ENCODE measurements at places on chromosomes 4 and X.

DNA sequence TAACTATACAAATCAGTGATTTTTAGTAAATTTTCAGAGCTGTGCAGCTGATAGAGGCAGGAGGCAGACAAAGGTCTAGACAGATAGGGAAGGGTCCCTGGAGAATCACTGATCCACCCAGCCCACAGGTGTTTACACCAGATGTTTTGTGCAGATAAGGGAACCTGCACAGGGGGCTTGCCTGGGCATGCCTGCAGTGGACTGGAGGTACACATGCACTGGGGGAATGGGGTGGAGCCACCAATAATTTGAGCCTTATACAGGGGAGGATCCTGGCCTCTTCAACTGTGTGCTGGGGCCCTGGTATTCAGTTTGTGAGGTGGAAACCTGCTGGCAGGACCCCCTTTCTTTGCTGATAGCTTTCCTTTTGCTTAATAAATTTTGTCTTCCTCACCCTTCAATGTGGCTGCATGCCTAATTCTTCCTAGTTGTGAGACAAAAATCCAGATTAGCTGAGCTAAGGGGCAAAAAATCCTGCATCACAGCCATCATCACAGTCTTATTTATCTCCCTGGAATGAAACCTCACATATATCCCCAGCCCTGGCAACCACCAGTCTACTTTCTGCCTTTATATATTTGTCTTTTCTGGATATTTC lies 102.8 kb downstream of the KDM6A start:
- no peak for DNase-seq

GRCh38 chr4:141560056-141560455 lies 76.3 kb upstream of the IL15 start:
- DNase-seq: no peak

- DNase-seq: no peak
These were observed 682.3 kb upstream of the GRID2 start for GRCh38 chr4:91621446-91621845.

GRCh38 chr4:122889726-122890125 lies 32.7 kb downstream of the NUDT6 start:
- no peak for DNase-seq

GRCh38 chr4:85372966-85373365 lies 102.0 kb upstream of the ARHGAP24 start:
- DNase-seq: no peak

GRCh38 chr4:25590171-25590570 lies 65.5 kb upstream of the SLC34A2 start:
- DNase-seq: no peak

GRCh38 chr4:155582971-155583437 lies 83.6 kb upstream of the GUCY1A1 start:
- DNase-seq: no peak

DNA sequence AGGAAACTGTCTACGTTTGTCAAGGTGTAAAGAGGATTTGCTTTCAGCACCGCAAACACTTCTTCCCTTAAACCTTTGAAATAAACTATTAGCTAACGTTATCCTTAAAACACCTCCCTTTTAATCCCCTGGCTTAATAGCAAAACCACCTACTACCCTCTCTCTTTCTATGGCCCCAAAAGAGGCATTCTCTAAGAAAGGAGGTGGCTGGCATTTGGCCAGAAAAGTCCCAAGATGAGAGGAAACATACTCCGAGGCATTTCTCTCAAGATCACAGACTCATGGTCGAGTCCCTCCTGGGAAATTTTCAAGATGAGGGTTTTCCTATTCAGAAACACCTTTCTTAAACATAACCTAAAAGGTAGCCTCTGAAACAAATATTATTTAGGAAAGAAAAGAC lies 60.6 kb upstream of the VCX3B start:
- no peak for DNase-seq

DNA sequence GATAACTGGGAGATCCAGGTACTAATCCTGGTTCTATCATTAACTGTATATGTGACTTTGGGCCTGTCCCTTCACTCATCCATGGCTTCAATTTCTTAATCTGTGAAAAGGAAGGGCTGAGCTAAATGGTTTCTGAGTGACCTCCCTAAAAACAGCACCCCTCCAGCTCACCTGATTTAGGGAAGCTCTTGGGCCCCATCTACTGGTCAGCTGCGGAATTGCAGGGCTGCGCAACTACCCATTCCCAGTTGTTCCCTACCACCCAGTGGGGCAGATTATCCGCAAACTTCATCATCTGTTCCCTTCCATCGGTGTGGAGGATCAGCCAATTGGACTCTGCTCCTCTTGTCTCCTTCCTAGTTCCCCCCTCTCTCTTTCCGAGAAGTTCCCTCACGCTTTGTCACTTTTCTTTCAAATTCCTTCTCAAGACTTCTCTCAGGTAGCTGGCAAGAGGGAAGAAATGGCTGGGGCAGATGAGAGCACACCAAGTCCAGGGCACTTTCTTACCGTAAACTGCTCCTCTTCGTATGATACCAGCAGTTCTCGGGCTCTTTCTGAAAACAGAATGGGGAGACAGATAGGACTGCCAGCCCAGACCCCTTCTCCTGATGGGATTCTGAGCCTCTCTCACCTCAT lies 5.8 kb downstream of the LAS1L start:
- peak; percentile 28 for DNase-seq

DNA sequence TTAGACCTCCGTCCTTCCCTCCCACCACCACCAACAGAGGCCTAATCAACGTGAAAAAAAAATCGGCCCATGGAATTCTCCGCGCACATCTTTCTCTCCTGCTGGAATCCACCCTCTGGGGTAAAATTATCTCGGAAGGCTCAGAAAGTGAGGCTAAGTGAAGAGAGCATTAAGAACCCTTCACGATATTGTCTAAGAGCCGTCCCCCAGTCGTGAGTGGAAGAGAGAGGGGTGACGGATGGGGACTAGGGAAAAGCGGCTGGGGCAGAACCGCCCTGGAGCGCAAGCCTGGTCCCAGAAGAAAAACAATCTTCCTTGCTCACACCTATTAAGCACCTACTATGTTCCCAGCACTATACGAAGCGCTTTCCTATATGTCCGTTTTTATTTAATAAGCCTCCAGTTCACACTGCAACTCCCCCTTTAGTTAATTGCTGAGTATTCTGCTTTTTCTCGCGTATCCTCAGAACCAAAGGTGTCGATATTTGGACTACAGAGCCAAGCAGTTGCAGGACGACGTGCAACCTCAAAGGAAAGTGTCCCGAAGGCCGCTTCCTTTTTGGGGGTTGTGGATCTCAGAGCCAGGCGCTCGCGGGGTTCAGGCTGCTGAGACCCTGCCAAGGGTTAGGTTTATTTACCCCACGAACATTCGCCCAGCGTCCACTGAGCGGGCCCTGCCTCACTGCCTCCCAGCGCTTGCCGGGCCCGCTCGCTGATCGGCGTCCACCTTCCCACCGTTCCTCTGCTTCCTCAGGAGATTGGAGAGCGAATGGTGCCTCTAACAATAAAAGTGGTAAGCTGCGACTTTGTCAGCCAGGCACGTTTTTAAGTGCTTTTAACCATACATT lies 889 bp downstream of the MGARP start:
- DNase-seq: no peak

GRCh38 chrX:22060415-22061280 lies 28.5 kb downstream of the PHEX start:
- no peak for DNase-seq

- no peak for DNase-seq
These were observed 117.3 kb downstream of the WDFY3 start for GRCh38 chr4:84849051-84849640.

GRCh38 chr4:155679343-155679742 lies 12.7 kb downstream of the GUCY1A1 start:
- DNase-seq: no peak

DNA sequence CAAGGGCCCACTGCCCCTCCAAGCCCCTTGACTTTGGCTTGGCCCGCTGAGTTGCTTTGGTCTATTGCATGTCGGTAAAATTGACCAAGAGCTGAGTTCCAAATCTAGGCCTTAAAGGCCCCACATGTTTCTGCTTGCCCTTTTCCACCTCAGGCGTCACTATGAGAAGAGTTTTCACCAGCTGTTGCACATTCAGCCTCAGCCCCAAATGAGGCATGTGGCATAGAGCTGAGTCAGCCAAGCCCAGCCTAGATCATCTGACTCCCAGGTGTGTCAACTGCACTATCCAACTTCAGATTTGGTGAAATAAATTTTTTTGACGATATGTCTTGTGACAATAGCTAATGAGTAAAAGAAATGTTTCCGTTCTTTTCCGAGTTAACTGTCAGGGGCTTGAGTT lies 424.5 kb upstream of the FAM47C start:
- DNase-seq: no peak

DNA sequence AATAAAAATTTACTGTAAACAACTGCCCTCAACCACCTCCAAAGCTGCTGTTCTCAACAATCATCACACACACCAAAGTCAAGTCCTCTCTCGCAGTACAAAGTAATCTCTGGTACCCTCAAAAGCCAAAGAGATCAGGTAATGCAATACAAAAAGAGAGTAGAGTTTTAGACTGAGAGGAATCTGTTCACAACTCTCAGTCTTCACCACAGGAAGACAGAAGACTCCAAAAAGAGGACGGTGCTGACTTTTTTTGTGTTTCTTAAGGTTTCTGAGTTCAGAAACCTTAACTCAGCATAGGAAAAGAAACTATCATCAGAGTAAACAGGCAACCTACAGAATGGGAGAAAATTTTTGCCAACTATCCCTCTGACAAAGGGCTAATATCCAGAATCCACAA lies 1072.3 kb upstream of the DIAPH2 start:
- DNase-seq: no peak

DNA sequence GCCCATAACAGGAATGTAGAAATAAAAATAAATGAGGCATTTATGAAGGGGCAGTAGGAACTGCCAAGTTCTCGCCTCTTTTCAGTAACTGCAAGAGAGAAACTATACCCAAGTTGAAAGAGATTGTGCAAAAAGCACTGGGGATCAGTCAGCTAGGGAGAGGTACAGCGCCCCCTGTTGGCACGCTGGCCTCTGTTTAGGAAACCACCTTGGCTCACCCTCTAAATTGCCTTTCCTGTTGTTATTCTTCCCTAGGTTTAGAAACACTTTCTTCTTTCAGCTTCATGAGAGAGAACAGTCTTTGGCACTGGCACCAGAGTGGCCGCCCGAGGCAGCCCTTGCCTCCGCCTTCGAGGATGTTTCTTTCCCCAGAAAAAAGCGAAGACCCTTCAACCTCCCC lies 348.5 kb downstream of the MID1IP1 start:
- DNase-seq: peak; percentile 26

GRCh38 chr4:92198711-92199110 lies 105.1 kb upstream of the GRID2 start:
- DNase-seq: no peak

- DNase-seq: no peak
These were observed 494.8 kb upstream of the ZFP42 start for GRCh38 chr4:187500796-187501195.

DNA sequence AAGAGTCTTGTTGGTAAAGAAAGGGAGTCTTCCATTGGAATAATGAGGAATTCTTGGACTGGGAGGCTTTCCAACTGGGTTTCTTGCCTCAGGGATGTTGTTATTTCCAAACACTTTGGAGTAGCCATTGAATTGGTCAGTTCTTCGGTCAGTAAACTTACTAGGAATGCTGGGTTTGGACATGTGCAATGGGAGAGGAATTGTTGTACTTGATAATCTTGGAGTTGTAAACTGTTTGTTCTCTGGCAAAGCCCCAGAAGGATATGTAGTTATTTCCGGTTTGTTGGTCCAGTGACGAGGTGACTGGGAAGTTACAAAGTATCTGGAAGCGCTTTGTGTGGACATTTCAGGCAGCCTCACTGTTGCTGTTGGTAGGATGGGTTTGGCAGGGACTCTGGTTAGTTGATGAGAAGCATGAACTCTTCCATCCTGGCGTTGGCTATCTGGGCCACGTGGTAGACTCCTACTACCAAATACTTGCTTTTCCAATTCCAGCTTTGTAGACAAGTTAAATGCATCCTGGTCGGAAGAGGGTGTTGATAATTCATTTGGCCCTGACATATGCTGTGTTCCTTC lies 25.9 kb downstream of the MXRA5 start:
- no peak for DNase-seq

GRCh38 chrX:83160096-83160495 lies 348.0 kb upstream of the POU3F4 start:
- DNase-seq: no peak

- no peak for DNase-seq
These were observed 178.0 kb downstream of the PALLD start for GRCh38 chr4:168674866-168675265.

DNA sequence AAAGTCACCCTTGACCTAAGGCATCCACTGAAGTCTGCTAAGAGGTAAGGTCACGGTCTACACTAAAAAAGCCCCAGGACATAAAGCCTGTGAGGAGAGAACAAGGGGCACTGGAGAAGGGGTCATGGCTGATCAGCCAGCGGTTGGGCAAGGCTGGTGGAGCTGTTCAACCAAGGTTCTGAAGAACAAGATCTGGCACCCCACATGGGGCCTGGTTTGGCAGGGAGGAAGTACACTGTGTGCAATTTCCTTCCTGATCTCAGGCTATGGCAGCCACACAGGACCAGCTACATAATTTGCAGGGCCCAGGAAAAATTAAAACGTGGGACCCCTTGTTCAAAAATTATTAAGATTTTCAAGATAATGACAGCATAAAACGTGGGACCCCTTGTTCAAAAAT lies 14.1 kb upstream of the BRS3 start:
- no peak for DNase-seq

- DNase-seq: no peak
These were observed 136.7 kb upstream of the RPL34 start for GRCh38 chr4:108483650-108484049.

DNA sequence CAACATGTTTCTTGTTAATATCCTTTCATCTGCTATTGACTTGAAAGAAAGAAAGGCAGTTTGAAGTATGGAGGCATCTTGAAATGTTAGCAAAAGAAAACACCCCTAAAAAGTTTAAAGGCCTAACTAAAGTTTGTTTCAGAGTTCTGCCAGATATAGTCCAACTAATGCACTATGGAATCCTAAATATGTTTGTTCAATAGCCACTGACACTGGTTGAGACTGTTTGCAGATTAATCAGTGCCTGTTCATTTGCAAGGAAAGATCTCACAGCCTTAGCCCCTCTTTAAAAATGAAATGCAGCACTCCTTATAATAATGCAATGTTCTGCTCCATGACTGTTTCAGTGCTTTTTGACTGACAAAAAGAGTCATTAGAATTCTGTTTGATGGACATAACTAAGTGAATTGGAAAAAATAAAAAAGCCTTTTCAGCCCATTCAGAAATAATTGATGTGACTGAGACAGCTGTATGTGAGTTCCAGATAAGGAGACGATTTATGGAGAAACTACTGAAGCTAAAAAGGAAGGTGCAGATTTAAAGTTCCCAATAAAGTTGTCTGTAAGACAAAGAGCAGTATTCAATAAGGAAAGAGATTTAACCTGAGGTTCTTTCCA lies 192.0 kb downstream of the PCDH7 start:
- no peak for DNase-seq

DNA sequence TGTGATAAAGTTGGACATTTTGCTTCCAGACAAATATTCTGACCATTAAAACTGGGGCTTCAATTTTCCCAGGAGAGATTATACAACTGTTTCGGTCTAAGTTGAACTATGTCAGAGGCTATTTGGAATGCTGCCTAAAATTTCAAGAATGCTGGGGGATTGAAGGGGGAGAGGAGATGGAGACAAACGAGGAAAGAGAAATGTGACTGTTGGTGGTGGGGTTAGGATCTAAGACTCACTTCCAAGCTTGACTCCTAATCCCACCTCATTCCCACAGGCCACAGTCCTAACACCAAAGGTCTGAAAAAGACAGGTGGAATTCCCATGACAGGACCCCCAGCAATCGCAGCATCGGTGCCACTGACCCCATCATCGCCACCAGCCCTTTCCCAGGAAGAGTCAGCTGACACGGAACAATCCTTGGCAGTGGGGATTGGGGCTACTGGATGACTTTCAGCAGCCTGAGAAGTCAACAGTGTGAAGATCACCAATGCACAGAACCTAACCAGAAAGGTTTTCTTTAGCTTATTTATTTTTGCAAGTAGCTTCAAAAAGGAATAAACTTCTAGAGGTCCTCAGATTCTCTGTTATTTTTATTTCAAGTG lies 74.0 kb upstream of the PRSS48 start:
- DNase-seq: no peak
